ENCODE measurements at places on chromosomes 16 and 17.

DNA sequence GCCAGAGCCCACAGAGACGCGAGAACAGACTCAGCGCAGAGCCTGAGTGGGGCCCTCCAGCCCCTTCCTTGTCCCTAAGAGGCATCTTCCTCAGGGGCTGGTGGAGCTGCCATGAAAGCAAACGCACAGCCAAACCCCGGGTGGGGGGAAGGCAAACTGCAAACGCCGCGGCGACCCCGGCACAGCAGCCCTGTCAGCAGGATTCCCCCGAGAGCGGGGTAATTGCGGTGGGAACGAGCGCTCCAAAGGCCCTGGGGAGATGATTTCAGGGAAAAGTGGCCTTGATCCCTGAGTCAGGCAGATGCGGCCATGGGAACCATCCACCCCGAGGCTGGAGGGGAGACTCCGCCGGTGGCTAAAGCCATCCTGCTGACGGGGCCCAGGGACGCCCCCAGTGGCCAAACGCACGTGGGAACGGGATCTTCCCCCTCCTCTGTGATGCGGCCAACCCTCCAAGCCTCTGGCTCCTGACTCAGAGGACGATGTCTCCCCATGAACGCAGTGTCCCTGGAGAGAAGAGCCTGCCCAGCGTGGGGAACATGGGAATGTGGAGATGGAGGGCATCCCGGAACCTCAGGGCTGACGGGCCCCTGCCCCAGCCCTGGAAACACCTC lies 25.1 kb downstream of the SLC7A5 start:
- no peak for DNase-seq

DNA sequence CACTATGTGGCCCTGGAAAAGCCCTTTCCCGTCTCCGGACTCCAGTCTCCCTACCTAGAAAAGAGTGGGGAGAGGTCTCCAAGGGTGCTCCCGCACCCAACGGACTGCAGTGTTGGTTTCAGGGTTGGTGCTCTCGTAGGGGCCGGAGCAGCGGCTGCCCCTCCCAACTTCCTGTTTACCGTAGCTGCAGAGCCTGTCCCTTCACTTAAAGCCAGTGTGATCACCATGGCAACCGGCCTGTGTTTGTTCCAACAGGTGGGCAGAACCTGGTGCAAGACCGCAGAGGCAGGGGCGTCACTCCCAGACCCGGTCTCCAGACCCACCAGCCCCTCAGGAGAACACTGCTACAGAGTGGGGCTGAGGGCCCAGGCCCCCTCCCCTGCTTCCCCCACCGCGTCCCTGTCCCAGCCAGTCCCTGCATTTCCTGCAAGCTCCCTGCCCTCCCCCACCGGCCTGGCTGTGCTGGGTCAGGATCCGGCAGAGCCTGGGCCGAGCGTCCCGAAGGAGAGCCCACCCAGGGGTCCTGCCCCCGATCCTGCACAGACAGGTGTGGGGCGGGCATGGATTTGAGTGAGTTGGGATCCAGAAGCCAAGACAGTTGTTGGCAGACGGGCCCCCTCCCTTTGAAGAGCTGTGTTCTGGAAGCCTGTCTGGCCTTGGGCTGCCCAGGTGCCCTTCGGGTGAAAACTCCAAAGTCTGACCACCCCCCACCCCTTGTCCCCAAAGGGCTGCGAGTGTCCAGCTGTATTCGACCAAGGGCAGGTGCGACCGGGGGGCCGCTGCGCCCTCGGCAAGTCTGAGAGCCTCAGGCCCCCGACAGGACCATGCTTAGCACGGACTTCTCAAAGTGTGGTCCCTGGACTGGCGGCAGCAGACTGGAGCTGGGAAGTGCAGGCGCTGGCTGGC lies 1.5 kb upstream of the BAIAP3 start:
- peak; percentile 37 for DNase-seq

- no peak for DNase-seq
Measured at GRCh38 chr17:79084291-79085153, 9.9 kb downstream of the ENGASE start.

- DNase-seq: no peak
Measured at GRCh38 chr17:49508866-49509587, 13.9 kb downstream of the NGFR start.

- no peak for DNase-seq
Measured at GRCh38 chr17:9408868-9409829, 166.5 kb downstream of the STX8 start.

DNA sequence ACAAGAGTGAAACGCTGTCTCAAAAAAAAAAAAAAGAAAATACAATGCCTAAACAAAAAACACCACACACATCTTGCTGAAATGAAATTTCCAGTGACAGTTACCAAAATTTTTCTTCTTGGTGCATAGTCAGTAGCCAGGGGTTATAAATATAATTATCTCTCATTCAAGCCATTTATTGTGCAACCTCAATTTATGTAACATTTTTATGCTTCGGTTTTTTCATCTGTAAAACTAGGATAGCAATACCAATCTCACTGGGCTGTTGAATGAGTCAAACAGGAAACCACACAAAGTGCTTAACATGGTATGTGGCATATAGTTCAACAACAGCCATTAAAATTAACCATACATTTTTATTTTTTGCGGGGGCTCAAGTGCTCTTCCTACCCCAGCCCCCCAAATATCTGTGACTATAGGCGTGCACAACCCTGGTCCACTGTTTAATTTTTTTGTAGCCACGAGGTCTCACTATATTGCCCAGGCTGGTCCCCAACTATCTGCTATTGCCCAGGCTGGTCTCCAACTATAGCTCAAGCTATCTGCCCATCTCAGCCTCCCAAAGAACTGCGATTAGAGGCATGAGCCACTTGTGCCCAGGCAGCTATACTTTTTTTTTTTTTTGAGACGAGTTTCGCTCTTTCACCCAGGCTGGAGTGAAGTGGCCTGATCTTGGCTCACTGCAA lies 2.6 kb downstream of the COG4 start:
- DNase-seq: no peak

GRCh38 chr17:12429116-12429515 lies 236.6 kb upstream of the MYOCD start:
- no peak for DNase-seq

DNA sequence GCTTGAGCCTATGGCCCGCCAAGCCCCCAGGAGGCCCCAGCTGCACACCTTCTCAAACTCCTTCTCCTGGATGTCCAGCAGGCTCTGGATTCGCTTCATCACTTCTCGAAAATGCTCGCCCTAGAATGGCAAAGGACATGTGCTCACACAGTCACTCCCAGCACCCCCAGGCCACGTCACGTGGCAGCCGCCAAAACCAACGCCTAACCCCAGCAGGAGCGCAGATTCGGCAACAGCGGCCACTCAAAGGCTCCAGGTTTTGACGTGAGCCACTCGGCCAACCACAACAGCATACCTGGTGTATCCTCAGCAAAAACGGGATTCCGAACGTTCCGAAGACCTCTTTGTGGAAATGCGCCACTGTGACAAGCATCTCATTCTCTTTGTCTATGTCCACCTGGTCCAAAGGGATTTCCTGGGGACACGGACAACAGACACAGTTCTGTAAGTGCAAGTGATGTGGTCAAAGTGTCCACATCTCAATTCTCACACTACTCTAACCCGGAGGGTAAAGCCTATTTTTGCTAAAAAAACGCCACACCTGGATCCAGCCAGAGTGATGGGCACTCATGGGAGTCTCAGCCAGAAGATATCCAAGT lies 12.7 kb downstream of the LITAFD start:
- no peak for DNase-seq

DNA sequence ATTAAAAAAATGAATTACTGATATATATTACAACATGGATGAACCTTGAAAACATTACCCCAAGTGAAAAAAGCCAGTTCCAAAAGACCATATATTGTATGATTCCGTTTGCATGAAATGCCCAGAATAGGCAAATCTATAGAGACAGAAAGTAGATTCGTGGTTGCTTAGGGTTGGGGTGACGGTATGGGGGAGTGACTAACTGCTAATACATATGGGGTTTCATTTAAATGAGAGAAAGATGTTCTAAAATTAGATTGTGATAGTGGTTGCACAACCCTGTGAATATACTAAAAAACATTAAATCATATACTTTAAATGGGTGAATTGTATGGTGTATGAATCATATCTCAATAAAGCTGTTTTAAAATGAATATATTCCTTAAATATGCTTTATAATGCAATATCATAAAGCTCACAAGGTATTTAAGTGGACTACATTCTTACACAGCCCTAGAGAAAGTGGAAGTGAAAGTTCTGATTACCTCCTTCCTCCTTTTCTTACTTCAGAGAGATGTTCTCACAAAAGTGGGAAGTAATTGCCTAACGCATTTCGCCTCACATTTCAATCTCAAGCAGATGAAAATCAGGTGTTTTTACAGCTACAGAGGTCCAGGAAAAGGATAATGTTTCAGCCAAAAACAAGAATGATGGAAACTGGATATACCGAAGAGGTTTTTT lies 142.7 kb upstream of the GNAO1 start:
- DNase-seq: no peak

DNA sequence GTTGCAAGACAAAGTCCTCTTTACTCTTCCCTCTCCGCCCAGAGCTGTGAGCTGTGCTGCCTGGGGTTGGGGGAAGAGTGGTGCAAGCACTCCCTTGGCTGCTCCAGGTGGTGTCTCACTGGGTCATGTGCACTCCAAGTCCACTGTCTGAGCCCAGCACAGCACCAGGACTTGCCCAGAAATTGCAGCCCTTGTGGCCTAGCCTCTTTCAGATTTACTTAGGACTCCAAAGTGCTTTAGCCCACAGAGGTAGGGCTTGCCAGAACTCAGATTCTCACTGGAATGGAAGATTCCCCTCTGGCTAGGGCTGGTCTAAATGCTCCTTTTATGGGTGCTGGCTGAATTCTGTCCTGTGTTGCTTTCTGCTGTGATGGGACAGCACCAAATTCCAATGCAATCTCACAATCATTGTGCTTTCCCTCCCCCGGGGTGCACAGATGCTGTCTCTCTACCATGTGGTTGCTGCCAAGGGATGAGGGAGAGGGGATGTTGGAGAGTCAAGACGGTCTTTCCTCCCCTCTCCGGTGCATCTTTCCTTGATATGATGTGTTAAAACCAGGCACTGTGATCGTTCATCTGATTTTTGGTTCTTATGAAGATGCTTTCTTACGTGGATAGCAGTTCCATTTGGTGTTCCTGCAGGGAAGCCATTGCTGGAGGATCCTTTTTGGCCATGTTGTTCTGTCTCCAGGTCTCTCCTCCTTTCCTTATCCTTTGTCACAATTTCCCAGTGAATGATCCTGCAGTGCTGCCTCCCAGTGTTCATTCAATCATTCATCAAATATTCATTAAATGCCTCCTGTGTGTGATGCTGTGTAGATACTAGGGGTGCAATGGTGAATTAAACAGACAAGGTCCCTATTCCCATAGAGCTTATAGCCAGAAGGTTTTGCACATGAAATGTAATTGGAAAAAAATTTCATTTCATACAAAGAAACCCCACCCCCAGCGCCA lies 216.3 kb downstream of the SPECC1 start:
- DNase-seq: no peak

DNA sequence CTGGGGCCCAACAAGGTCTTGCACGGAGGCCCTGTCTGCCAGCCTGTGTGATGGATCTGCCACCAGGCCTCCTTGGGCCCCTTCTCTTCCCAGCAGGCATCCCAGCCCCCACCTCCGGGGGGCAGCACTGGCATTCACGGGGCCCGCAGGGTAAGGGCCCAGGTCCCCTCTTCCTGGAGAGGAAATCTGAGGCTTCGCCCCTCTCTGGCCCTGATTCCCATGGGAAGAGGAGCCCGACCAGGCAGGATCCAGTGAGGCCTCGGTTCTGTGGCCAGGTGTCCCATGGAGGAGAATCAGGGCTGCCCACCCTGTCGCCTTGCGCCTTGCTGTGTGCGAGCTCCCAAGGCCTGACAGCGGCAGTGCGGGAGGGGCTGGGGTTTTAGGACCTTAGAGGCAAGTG lies 48.4 kb downstream of the PDPK1 start:
- DNase-seq: no peak

- DNase-seq: no peak
Measured at GRCh38 chr16:89553733-89554132, 6.7 kb upstream of the RPL13 start.

DNA sequence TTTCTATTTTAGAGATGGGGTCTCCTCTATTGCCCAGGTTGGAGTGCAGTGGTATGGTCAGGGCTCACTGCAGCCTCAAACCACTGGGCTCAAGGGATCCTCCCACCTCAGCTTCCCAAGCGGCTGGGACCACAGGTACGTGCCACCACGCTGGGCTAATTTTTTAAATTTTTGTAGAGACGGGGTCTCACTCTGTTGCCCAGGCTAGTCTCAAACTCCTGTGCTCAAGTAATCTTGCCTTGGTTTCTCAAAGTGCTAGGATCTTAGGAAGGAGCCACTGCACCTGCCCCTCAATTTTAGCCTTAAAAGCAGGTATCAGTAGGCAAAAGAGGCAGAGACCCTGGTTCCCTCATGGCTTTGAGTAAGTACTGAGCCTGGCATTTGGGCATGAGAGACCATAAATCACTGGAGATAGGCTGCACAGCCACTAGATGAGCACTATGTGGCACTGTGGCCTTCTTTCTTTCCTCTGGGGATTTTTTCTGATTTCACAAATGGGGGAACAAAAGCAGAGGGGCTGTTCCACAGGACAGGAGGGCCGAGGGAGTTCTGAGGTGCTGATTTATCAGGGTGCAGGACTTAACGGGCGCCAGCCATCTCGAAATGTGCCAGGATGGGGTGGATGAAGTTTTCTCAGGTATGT lies 82.2 kb downstream of the PLXDC1 start:
- peak; percentile 40 for DNase-seq

DNA sequence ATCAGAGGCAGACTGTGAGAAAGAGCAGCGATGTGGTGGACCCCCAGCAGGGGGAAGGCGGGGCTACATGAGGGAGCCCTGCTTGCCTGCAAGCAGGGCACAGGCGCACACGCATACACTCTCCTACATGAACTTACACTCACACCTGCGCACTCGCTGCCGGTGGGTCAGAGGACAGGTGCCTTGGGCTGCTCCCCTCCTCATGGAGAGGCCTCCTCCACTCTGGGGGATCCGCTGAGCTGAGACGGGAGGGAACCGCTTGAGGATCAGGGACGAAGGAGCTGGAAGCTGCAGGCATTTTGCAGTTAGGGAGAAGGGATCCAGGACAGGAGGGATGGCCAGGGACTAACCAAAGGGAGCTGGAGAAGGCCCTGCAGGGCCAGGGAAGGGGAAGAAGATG lies 14.2 kb downstream of the OSBPL7 start:
- no peak for DNase-seq

DNA sequence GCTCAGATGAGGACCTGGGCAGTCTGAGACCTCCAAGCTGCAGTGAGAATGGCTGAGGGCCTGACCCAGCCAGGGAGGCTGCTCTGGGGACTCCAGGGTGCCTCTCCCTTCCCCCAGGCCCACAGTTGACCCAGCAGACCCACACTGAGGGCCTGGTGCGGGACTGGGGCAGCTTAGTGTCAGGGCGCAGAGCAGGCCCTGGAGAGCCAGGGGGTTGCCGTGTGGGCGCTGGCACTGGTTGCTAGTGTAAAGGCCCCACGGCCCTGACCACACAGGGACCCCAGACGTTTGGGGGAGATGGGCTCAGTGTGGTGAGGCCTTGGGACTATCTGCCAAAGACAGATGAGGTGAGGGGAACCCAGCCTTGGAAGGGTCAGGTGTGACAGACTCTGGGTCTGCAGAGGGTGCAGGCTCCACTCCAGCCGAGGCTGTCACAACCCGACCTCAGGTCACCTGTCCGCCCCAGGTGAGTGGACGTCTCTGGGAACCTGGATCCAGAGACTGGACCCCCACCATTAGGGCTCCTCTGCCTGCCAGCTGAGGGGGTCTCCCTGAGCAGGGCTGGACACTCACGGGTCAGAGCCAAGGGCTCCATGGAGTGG lies 50.8 kb upstream of the GNG13 start:
- DNase-seq: no peak

Data from DMS79 treated with DMSO at 0.1 percent for 48 hours (cell line).